ENCODE measurements at places on chromosomes 3 and 15.
A peak's percentile ranks its signal among the peaks of the same experiment; 100 is the strongest.

DNA sequence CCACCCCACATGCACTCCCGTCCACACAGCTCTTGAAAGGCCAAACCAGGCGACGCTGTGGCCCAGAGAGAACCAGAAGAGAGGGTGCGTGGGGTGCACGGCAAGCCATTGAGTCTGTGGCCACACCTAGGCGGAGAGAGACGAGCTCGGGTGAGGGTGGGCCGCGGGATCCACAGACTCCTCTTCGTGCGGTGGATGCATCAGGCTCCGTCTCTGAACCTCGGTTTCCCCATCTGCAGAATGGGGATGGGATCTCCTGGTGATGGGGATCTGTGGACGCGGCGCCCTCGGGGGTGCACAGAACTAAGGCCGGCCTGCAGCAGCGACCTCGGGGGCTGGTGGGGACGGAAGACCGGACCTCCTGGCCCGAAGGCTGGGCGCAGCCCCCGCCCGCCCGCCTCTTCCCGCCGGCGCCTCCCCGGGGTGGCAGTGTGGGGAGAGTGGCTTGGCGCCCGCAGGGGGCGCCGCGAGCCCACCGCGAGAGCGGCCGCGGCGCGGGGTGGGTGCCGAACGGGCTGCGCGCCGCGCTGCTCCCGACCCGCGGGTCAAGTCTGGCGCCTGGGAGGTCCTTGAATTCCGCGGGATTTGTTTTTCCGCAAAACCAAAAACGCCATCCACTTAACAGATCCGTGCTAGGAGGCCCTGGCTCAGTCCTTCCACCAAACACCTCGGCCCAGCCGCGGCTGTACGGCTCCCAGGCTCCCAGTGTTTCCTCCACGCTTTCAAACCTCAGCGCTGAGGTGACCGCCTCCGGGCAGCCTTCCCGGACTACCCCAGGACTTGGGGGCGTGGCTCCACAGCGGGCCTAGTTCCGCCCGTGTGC lies 13.2 kb upstream of the ADPGK start:
- peak; percentile 39 for DNase-seq

- DNase-seq, result no peak
Measured at GRCh38 chr3:115980709-115981108, 357.4 kb downstream of the GAP43 start.

- DNase-seq, result no peak
Measured at GRCh38 chr3:58074997-58075396, 66.8 kb downstream of the FLNB start.

- DNase-seq, result no peak
Measured at GRCh38 chr15:38688761-38689160, 124.1 kb upstream of the RASGRP1 start.

GRCh38 chr3:188789251-188789650 lies 382.5 kb upstream of the TPRG1 start:
- DNase-seq, result no peak

- DNase-seq, result no peak
Measured at GRCh38 chr3:120568598-120568997, 27.5 kb upstream of the NDUFB4 start.

GRCh38 chr3:61323094-61323493 lies 71.8 kb upstream of the FHIT start:
- no peak for DNase-seq

- DNase-seq, result peak; percentile 5
Measured at GRCh38 chr3:64575211-64575844, 112.5 kb downstream of the ADAMTS9 start.

DNA sequence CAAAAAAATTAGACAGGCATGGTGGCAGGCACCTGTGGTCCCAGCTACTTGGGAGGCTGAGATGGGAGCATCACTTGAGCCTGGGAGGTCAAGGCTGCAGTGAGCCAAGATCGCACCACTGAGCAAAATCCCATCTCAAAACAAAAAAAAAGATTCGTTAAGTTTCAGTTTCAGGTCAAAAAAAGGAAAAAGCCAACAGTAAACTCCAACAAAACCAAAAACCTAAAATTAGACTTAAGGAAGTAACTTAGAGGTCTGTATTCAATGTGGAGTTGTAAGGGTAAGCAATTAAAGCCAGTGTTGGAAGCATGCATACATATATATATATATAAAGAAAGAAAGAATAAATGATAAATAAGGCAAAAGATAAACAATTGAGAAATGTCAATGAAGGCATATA lies 11.8 kb downstream of the KPNA1 start:
- DNase-seq, result no peak

DNA sequence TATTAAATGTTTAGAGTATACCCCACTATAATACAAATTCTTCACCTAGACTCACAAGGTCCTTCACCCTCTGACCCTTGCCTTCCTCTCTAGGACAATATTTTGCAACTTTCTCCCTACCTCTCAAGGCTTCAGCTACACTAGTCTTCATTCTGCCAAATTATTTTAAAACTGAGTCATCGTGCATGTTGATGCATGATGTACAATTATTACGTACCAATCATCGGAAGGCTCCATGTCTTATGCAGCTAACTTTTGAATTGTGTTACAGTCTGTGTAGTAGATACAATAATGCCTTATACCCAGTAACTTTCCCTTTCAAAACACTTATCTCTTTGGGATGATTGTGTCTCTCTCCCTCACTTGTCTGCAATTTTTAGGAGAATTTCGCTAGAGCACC lies 98.5 kb upstream of the ROBO2 start:
- no peak for DNase-seq

- no peak for DNase-seq
Measured at GRCh38 chr3:62882676-62883200, 7.5 kb upstream of the CADPS start.

DNA sequence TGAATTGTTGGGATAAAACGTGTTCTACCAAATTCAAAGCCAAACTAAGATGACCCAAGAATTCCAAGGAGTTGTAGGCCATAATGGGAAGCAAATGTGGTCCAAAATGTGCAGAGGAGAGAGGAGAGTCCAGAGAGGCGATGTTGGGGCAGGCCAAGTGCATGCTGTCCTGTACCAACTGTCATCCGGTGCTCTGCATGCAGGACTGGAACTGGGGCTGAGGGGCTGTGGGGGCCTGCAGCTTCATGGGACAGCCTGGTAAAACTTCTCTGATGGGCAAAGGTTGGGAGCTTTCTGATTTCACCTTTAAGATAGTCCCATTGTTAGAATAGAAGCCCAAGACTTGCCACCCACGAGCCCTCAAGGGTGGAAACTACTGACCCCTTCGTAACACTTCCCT lies 831.4 kb downstream of the AGBL1 start:
- DNase-seq, result no peak

- no peak for DNase-seq
Measured at GRCh38 chr3:194657439-194657838, 14.6 kb downstream of the LSG1 start.

GRCh38 chr3:127585163-127585812 lies 5.2 kb downstream of the TPRA1 start:
- DNase-seq, result no peak

DNA sequence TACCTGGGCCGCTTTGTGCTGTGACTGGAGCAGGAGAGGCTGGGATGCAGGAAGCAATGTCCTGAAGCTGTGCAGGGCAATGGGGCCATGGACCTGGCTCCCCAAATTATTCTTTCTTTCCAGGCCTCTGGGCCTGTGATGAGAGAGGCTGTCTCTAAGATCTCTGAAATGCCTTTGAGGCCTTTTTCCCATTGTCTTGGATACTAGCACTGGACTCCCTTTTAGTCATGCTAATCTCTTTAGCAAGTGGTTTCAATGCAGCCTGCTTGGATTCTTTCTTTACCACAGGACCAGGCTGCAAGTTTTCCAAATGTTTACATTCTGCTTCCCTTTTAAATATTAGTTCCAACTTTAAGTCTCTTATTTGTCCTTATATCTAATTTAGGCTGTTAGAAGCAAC lies 64.8 kb upstream of the SGO1 start:
- no peak for DNase-seq

- peak; percentile 59 for DNase-seq
Measured at GRCh38 chr3:57006949-57007419, 53.5 kb upstream of the SPATA12 start.

- no peak for DNase-seq
Measured at GRCh38 chr15:24772686-24773373, 97.3 kb downstream of the NPAP1 start.

DNA sequence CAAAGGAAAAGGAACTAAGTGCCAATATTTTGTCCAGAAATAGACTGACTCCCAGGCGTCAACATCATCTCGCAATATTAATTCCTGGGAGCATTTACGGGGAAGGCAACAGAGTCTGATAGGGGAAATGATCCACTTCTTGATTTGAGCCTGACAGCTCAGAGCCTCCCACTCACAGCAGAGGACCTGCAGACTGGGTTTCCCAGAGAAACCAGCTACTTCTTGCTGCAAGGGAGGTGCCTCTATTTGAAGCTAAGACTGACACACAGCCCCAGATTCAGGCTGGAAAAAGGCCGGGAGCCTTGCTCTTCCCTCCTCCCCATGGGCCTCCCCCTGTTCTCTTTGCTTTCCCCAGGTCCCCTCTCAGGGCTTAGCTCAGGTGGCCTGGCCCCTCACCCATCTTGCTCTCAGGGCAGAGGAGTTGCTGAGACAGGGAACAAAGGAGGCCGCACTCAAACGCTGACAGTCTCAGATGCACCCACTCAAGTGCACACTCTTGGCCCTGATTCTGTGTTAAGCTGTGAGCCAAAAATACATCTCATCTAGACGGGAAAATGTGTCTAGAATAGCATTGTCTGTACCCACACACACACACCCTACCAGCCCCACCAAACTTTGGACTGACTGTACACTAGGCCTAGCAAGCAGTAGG lies 49.8 kb upstream of the DCLK3 start:
- DNase-seq, result no peak

GRCh38 chr15:89836267-89837133 lies 21.8 kb upstream of the ANPEP start:
- peak; percentile 93 for DNase-seq

DNA sequence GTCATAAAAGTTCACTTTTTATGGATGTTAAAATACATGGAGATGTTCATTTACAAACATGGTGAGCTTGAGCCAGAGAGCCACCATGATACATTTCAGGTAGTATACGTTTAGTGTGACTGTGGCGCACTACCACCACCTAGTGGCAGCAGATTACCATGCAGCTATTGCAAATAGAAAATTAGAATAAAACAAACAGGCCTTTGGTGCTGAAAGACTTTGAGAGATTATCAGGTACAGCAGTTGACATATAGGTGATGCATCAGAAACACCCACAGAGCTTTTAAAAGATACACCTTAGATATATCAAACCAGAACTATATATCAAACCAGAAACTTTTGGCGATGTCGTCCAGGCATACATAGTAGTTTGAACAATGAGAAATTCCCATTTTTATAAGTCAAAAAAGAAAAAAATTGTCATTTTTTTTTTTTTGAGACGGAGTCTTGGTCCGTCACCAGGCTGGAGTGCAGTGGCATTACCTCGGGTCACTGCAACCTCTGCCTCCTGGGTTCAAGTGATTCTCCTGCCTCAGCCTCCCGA lies 42.0 kb upstream of the ICE2 start:
- peak; percentile 62 for DNase-seq

GRCh38 chr3:63818282-63819150 lies 583 bp upstream of the C3orf49 start:
- peak; percentile 44 for DNase-seq

DNA sequence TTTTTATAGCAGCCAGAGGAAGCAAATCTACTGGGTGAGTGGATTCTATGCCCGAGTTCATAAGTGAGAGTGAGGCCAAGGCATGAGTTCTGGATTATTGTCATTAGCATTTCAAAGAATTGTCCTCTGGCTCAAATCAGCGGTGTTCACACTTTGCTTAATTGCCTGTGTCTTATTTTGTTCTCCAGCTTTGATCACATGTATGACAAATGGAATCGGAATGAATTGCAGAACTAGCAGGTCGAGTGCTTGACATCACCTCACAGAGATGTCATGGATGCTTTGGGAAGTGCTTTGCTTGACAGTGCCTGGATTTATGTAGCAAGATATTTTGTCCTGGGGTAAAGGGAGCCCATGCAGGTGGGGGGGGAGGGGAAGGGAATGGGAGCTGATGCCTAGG lies 68.0 kb downstream of the SH3GL3 start:
- DNase-seq, result no peak

- no peak for DNase-seq
Measured at GRCh38 chr3:123769356-123769743, 114.8 kb downstream of the MYLK start.

- no peak for DNase-seq
Measured at GRCh38 chr3:32450426-32450825, 52.2 kb downstream of the CMTM6 start.

GRCh38 chr3:31707286-31707685 lies 174.6 kb downstream of the STT3B start:
- DNase-seq, result no peak

GRCh38 chr3:55765398-55765797 lies 278.3 kb upstream of the WNT5A start:
- DNase-seq, result peak; percentile 51

All from LHCN-M2 (cell line).